Left hindlimb (tissue), 1 donor: ENCODE measurements at places on chromosomes 6 and 20.

DNA sequence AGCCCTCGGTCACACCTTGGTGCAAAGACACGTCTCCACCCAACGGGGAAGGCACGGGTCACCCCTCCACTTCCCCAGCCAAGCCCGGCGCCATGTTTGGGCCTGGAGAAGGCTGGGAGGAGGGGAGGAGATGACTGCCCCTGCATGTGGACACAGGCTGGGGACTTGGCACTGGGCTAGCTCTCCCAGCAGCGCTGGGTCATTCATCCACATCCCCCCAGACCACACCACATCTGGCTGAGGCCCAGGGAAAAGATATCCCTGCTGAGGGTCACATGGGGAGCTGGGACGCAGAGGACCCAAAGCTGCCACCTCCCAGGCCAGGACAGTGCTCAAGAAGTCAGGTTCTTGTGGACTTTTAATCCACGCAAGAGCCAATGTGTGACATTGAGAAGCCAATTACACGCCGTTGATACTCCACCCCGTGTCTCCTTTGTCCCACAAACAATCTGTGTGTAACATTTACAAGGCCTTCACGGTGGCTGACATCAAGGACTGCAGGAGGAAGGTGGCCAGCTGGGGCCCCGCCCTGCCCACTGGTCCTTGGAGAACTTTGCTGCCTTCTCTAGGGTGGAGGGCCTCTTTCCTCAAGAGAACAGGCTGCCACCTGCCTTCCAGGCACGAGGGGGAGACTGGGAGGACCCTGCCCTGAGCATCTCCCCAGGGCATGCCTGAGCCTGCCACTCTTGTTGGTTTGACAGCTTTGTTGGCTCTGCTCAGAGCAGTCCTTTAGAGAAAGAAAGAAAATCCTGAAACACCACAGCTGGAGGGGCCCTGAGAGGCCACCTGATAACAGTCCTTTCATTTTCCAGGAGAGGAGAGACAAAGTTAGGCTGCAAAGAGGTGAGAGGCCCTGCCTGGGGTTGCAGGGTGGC is 5.3 kb upstream of the IP6K3 start:
- no peak for DNase-seq

DNA sequence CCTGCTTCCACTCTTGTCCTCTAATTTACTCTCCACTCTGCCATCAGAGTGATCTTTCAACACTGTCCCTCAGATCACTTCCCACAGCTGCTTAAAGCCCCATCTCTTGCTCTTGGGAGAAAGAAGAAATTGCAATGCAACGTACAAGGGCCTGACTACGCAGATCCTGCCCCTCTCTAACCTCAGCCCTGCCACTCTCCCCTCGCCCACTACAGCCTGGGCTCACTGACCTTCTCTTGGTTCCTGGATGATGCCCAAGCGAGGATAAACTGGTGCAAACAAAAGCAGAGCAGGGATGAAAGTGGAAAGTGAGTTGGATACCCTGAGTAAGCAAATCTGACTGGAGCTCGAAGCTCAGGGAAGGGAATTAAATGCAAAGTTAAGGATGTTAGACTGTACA is 92.9 kb downstream of the MAP3K5 start:
- DNase-seq: no peak

DNA sequence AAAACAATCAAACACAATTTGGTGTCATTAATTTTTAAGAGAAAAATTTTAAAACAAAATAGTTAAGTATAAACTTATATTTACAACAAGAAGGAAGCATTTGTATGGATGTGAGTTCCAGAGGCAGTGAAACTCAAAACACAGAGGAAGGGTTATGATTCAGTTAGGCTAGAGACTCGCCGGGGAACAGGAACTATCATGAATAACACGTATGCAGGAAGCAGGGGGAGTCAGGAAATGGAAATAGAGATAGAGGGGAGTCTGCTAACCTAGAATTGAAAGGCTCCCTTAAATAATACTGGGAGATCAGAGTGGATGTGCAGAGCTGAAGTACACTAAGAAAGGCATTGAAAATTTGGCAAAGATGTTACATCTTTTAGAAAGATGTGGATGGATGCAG is 14.2 kb upstream of the HLA-DRB1 start:
- no peak for DNase-seq

GRCh38 chr6:155115893-155116570 is 120.9 kb downstream of the TIAM2 start:
- no peak for DNase-seq

DNA sequence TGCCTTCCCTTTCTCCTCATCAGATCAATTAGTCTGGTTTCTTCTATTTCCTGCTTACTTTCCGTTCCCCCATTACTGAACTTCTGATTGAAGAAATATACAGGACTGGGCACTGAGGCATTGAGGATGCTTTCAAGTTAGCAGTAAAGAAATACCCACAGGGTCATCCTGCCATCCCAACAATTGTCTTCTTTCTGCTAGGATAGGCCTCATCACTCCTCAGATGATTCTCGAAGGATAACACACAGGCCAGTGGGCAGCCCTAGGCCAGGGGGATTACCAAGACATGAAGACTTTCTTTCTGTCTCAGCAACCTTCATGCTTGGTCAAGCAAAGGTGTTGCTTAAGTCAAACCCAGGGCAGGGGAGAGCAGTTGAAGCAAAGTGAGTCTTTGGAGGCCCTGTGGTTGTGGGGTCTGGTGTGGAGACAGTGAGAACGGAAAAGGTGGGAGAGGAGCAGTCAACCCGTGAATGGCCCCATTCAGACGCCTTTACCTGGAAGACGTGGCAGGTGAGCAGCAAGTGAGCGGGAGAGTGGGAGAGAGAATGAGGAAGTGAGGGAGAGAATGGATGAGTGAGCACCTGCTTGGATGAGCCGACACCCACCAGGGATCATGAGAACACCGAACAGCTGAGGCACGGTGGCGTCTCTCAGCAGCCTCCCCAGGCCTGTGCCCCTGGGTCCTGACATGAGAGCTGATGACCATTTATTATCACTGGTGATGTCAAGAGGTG is 462.9 kb downstream of the PREX1 start:
- DNase-seq: no peak

- DNase-seq: no peak
These were observed 361.0 kb downstream of the TAF4 start for GRCh38 chr20:61704661-61705060.

DNA sequence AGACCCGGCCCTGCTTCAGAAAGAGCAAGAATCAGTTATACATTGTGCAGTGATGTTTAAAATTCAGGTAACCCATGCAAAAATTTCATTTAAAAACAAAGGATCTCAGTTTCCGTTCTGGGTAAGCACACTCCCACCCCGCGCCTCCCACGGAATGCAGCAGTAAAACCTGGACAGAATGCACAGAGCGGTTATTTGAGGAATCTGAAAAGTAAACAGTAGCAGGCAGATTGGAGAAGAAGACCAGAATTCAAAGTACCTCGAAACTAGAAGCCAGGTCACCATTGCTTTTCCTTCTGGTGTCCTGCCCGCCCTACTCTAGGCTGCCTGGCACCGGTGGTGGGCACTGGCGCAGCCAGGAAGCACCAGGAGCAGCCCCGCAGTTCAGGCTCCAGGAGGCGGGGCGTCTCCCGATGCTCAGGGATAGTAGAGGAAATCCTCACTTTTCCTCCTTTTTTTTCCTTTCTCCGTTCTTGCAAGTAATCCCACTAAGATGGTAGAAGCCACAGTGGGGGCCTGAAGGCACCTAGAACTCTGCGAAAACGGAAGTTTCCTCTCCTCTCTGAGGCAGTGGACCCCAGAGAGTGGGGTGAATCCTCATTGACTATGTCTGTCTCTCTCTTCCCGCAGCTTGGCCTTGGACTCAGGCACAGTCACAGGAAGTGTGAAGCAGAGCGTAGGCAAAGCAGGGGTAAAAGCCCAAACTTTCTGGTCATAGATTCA is 28.3 kb downstream of the METTL24 start:
- no peak for DNase-seq

DNA sequence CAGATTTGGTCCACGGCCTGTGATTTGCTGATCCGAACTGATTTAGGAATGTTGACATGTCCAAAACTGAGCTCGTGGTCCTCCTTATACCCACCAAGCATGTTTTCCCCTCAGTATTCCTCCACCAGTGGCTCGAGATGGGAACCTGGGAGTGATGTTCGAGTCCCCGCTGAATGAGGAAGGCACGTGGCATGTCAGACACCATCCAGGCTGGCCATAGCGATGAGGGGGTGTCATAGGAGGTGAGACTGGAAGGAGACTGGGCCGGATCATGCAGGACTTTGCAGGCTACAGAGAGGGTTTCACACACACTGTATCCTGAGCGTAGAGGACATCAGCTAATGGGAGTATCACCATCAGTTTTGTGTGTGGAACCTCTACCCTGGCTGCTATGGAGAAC is 78.2 kb downstream of the TOX2 start:
- DNase-seq: no peak

- no peak for DNase-seq
These were observed 87.6 kb upstream of the FRMD1 start for GRCh38 chr6:168166627-168167026.

DNA sequence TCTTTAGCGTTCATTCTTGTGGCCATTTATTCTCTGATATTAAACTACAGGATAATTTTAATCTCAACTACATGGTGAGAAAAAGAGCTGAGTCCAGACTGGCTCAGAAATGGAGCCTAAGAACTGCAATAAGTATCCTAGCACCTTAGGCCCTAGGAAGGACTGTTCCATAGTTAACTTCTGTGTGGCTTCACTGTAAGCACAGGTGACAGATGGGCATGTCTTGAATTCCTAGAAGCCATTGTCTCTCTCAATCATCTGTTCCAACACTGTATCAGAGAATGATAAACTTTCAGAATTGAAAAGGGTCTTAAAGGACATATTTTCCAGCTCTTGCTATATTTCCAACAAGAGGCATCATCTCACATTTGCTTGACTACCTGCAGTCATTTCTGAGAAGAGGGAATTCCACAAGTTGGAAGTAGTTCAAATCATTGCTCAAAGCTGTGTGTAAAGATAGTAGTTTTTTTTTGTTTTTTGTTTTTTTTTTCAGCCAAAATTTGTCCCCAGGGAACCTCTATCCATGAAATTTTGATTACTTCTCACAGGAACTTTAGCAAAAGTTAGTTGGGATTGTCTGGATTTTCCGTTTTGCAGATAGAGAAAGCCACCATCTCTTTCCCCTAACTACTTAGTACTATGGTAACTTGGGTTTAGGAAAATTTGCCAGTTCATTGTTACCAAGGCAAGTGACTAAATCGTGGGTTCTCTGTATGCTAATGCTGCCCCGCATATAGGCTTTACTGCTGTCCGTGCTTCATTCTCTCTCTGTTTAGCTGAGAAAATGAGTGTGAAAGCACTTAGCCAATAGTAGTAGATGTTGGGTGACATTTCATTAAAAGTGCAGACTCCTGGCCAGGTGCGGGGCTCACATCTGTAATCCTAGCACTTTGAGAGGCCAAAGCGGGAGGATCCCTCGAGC is 47.2 kb downstream of the KCNS1 start:
- DNase-seq: no peak
